ENCODE measurements at places on chromosomes 6 and 20. TPM values are rescaled to one million over a fixed set of nuclear protein-coding genes. Genes with fewer than 3 reads are reported as not detected.

DNA sequence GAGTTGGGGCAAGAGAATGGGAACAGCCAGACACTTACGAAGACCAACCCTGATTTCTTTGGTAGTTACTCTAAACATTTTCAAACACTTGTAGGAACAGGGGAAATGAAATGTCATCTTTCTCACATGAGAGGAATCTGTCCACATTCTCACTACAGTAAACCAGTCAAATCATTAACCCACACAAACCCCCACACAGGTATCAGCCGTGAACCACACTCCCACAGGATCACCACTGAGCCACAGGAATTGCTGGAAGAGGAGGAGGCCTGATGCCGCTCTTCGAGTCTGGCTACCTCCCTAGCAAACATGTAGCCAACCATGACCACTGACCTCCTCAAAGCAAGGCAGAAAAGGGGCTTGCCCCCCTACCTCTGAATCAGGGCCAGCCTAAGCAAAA is 6.9 kb upstream of the RSPO3 start:
- no peaks in the 10 kb centered on the region for H3K4me1 ChIP-seq
- H3K27ac ChIP-seq = no peak overlapping the region
- no peaks in the 10 kb centered on the region for H3K27me3 ChIP-seq
- no peak for DNase-seq
- no peak overlapping the region for H3K4me3 ChIP-seq

- H3K4me3 ChIP-seq = no peak overlapping the region
- no peak for DNase-seq
- no peak overlapping the region for H3K27ac ChIP-seq
Measured at GRCh38 chr20:58822149-58822548, 28.6 kb downstream of the GNAS-AS1 start.

The PHF20 gene
- 54.3 TPM for total RNA-seq

The EDN3 gene
- total RNA-seq = 0.16 TPM

The PBOV1 gene
- not detected for total RNA-seq
